ENCODE measurements at places on chromosomes 7 and 10. TPM values are rescaled to one million over a fixed set of nuclear protein-coding genes. Genes with fewer than 3 reads are reported as not detected.

The ST8SIA6 gene
- 0.51 TPM for total RNA-seq

The TMEM106B gene
- 51.5 TPM for total RNA-seq

The GNAT3 gene
- total RNA-seq: not detected

The SH2D4B gene
- total RNA-seq: not detected

The ZPBP gene
- not detected for total RNA-seq

The PLEKHA8 gene
- 9.3 TPM for total RNA-seq

The CELF2 gene
- total RNA-seq: 131 TPM

The NEUROG3 gene
- total RNA-seq: not detected

The SUGCT gene
- 1.1 TPM for total RNA-seq

The ZNRF2 gene
- total RNA-seq: 19.2 TPM

The SPACDR gene
- total RNA-seq: not detected

The ADRB1 gene
- total RNA-seq: 1.5 TPM

The DPYSL4 gene
- not detected for total RNA-seq

The SPDYE3 gene
- total RNA-seq: not detected

The PURB gene
- 20.7 TPM for total RNA-seq

The WEE2 gene
- total RNA-seq: not detected

The OR2A12 gene
- total RNA-seq: not detected

The AQP1 gene
- total RNA-seq: 74.8 TPM

All from subcutaneous adipose tissue (tissue), 4 donors.